Spleen (tissue), 13 donors: ENCODE measurements at places on chromosomes 1 and 21. TPM values are rescaled to one million over a fixed set of nuclear protein-coding genes. Genes with fewer than 3 reads are reported as not detected.

Gene CELA2A
- 0.79 TPM for total RNA-seq

DNA sequence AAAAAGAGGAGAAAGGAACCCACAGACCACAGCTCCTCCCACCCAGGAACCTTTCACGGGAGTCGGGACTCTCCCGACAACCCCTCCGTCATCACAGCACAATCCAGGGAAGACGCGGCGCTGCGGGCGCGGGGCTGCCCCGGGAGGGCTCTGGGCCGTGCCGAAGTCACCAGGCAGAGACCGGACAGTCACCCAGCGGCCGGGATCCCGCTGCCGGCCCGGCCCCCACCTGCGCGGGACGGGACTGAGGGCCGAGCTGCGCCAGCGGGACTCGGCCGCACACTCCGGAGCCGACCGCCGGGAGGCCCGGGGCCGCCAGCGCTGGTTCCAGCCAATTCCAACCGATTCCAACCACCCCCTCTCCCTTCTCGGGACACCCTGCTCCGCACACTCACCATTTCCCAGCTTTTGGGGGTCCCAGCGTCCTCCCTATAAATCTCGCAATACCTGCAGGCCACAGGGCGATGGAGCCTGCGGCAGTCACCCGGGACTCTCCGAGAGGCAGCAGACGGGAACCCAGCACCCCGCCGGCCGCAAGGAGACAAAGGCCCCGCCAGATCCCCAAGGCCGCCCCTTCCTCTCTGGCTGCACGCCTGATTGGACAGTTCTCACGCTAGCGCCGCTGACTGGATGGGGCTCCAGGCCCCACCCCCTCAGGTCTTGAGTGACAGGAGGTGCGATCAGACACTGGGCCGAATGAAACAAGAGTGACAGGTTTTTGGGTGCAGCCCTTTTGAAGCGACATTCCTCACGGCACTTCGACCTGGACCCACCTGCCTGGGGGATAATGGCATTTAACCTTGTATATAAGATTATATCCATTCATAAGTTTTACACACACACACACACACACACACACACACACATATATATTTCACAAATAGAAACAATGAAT is at the start of gene ZNF695:
ZNF695 (minus strand) TSS at position 547 of the 895 bp plus-strand sequence; CDS start at position 398, 149 bp downstream.
- peak; percentile 91 for DNase-seq

- no peak for DNase-seq
These were observed 381.1 kb upstream of the PKN2 start for GRCh38 chr1:88302843-88303486.

- no peak for DNase-seq
These were observed 2.3 kb upstream of the CELA2A start for GRCh38 chr1:15454256-15454655.

DNA sequence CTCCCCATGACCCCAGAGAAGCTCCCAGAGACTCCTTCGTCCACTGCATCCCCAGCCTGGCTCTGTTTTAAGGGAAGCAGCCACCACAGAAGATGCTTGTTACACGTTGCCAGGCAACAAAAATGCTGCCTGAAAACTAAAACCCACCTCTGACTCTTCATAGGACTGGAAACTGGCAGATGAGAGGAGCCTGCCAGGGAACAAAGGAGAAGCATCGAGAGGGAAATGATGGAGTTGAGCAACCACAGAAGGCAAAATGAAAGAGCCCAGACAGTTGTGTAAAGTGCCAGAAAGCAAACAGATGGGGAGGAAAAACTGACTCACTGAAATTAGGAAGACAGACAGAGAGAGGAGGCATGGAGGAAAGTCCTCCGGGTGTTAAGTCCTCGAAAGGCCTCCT is 118.4 kb downstream of the KCNN3 start:
- DNase-seq, result no peak

- no peak for DNase-seq
These were observed 28.5 kb downstream of the TUFT1 start for GRCh38 chr1:151568626-151569088.

DNA sequence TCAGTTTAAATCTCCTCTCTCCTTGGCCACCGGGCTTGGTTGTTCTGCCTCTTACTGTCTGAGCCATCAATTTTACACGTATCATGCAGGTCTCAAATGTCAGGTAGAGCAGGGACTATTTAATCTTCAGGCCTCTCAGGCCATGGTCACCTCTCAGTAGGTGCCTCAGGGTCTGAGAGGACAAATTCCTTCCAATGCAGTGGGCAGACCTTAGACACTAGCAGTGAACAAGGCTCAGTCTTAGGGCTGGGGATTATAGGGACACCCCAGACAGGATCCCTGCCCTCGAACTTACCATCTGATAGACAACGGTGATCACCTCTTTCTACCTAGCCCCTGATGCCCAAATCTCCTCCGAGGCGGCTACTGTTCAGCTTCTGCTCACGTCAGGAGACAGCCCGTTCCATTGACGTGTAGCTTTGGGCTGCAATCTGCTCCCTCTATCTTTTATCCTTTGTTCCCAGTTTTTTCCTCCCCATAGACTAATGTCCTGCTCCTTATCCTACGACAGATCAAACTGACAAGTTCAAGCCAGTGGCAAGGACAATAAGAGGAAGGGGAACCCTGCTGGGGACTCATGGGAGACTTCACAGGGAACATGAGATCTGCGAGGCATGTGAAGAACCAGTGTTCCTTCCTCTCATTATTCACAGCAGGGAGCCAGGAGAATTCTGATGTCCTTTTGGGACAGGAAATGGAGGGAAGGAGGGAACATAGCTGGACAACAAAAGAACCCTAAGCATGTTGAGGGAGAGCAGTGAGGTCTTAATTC is 1.4 kb upstream of the MYOG start:
- no peak for DNase-seq

DNA sequence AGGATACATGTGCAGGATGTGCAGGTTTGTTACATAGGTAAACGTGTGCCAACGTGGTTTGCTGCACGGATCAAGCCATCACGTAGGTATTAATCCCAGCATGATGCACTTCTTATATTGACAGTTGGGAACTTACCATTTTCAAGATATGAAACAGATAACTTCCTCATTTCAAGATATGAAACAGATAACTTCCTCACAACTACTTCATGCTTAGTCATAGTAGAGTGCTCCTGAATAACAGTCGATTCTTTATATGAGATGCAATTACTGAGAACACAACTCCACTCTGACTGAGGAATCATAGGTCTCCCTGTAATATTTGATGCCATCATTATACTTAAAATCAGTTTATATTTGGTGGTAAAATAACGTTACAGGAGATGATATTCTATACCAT is 1124.3 kb downstream of the AMY1C start:
- DNase-seq, result no peak

GRCh38 chr1:107432108-107432507 is 291.3 kb downstream of the NTNG1 start:
- DNase-seq, result no peak

- no peak for DNase-seq
These were observed 9.6 kb upstream of the KCNE1 start for GRCh38 chr21:34521561-34521960.

DNA sequence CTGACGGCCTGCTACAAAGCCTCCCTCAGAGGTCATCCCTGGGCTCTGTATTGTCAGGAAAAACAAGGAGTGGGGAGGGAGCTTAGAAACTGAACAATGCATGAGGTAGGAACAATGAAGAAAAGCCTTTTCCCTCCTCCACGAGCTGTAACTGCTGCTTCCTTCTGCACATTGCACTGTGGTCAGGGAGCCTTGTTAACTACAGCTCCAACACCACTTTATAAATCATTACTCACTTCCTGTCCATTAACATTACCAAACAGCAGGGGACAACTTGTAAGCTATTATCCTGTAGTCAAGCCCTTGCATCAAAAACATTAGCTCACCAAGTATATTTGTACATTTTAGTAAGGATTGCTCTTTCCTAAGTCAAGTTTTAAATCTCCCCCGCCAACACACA is 336.0 kb upstream of the NR5A2 start:
- no peak for DNase-seq

DNA sequence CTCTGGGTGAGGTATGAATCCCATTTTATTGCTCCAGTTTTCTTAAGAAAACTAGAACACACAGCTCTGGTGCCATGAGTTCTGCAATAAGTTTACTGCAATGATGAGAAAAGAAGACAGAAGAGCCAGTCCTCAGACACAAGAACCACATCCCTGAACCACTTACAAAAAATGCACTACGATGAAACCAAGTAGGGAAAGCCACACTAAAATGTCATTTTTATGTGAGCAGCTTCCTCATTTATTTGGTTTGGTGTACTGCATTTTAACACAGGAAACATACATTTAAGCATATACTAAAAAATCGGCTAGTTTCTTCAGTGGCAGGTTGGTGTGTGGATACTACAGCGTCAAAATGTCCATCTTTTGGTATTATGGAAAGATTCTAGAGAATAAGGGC is 95.9 kb downstream of the PTPN14 start:
- DNase-seq, result no peak

Gene ST3GAL3
- 19.6 TPM for total RNA-seq

Gene SEC16B
- 8.1 TPM for total RNA-seq

Gene AKIRIN1
- total RNA-seq, result 47.9 TPM

DNA sequence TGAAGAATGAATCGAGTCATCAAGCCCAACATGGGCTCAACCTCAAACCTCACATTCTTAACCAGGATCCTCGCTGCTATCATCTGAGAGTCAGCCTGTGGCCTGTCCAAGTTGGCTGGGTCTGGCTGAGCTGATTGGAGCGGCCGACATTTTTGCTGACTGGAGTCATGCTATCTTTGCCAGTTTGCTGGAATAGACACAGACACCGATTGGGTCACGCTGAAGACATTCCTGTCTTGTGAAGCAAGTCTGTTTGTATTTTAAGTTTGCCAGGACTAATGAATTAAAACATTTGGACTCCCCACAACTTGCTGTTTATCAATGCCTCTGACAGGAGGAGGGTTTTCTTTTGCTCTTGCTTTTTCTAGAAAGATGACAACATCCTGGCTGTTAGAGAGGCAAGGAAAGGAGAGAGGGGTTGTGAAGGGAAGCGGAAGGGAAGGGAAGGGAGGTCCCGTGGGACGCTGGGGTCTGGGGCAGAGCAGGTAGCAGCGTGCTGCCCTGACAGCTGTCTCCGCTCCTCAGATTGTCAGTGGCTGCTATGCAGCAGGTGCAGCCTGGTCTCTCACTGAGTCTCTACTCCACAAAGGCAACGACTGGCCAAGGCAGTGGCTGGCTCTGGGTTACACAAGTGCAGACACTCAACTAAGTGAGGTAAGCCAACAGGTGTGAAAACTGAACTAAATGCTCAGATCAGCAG is at the start of gene MAP3K7CL:
MAP3K7CL (plus strand) TSS at position 375 of the 700 bp plus-strand sequence. CDS start 2,701 bp downstream, outside the sequence.
- no peak for DNase-seq

DNA sequence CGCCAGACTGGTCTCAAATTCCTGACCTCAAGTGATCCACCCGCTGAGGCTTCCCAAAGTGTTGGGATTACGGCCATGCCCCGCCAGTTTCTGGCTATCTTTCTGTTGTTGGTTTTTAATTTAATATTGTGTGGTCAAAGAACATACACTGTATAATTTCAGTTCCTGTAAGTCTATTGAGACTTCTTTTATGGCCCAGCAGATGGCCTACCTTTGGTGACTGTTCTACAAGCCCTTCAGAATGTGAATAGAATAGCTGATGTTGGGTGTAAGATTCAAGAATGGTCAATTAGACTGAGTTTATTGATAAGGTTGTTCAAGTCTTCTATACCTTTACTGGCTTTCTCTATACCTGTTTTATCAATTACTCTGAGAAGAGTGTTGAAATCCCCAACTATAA is 10.7 kb downstream of the HES2 start:
- no peak for DNase-seq

- no peak for DNase-seq
These were observed 214.0 kb downstream of the LMO4 start for GRCh38 chr1:87542697-87543096.

DNA sequence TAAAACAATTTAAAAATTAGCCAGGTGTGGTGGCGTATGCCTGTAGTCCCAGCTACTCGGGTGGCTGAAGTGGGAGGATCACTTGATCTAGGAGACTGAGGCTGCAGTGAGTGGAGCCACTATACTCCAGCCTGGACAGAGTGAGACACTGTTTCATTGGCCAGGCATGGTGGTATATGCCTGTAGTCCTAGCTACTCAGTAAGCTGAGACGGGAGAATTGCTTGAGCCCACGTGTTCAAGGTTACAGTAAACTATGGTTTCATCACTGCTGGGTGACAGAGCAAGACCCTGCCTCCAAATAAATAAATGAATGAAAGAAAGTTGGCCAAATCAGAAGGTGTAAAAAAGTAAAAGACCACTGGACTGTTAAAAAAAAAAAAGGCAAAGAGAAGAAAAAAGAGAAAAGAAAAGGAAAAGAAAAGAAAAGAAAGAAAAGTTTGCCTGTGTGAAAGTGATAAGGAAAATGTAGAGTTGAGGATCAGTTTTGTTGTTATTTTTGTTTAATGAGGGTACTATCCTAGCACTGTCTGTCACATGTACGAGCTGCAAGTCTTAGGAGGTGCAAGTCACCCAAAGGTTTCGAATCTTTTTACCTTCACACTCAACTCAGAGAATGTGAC is 52.3 kb downstream of the LUZP1 start:
- no peak for DNase-seq

DNA sequence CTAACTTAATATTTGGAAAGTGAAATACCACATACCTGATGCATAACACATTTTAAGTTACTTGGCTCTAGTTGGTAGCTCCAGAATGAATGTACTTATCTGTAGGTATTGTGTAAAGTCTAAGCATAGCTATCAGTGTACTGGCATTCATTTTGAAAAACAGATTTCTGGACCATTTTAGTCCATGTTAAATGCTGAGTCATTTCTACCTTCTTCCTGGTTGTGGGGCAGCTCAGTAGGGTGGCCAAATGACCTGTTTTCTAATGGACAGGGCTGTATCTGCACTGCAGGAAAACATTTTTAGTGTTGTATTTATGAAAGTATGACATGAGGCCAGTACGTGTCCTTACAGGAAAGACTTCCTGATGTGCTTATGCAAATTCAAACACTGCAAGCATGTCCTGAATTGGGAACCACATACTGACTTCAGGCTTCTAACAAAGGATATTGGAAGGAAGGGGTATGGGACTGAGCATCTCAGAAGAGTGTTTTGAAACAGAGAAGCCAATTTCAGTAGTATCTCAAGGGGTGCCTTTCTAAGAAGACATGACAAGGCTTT is 300.3 kb upstream of the B3GALT2 start:
- no peak for DNase-seq

GRCh38 chr1:186082235-186082937 is 292.7 kb downstream of the TPR start:
- peak; percentile 74 for DNase-seq

Gene SEMA4A
- total RNA-seq, result 65.9 TPM

Gene FAM177B
- total RNA-seq, result 5.4 TPM

- DNase-seq, result no peak
These were observed 37.0 kb downstream of the ZBTB8B start for GRCh38 chr1:32501865-32502264.

- DNase-seq, result no peak
These were observed 51.5 kb downstream of the CNST start for GRCh38 chr1:246617768-246618167.

GRCh38 chr1:201023920-201024624 is 558 bp upstream of the KIF21B start:
- peak; percentile 85 for DNase-seq

GRCh38 chr1:150366416-150367296 is 2.7 kb downstream of the RPRD2 start:
- DNase-seq, result no peak

- DNase-seq, result no peak
These were observed 898.4 kb downstream of the KCNT2 start for GRCh38 chr1:195709821-195710220.

Gene CD247
- total RNA-seq, result 40.6 TPM

Gene RGS16
- total RNA-seq, result 24.2 TPM

Gene SLC22A15
- 23.7 TPM for total RNA-seq

Gene ETS2
- total RNA-seq, result 356 TPM
